Right cardiac atrium (tissue), 5 donors: ENCODE measurements at places on chromosomes 13 and 19. TPM values are rescaled to one million over a fixed set of nuclear protein-coding genes. Genes with fewer than 3 reads are reported as not detected.

Gene PSG5
- total RNA-seq: not detected

Gene SEMA6B
- 8.9 TPM for total RNA-seq

Gene WTIP
- total RNA-seq: 18.0 TPM

Gene PGLYRP2
- total RNA-seq: not detected

Gene FAM83E
- not detected for total RNA-seq

DNA sequence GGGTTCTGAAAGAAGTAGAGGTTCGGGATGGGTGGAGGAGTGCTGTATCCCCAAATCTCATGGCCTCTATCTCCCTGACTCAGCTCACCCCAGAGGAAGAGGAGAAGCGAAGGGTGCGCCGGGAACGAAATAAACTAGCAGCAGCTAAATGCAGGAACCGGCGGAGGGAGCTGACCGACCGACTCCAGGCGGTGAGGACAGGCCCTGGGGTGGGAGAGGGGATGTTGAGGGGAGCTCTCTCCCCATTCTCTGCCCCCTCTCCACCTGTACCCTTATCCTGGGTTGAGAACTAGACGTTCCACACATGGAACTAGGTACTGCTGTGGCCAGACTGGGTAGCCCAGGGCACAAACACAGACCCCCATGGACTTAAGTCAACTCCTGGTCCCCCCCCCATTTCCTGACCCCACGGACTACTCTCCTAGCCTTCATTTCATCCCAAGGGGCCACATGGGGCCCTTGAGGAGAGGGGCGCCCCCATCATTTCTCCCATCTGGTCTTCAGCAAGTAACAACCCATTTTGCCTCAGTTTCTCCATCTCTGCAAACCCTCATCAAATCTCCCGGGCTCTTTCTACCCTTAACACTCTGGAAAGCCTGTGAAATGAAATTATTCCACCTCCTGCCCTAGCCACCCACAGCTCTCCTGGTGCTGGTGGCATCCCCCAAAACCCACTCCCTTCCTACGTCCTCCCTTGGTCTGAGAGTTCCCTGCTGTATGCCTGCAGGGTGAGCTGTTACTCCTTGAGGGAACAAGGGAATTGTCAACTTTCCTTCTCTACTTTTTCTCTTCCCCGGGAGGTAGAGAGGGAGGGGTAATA is 3.5 kb downstream of the FOSB start:
- no peak for DNase-seq

- no peak for DNase-seq
Measured at GRCh38 chr13:44135566-44135965, 238.1 kb upstream of the SERP2 start.

DNA sequence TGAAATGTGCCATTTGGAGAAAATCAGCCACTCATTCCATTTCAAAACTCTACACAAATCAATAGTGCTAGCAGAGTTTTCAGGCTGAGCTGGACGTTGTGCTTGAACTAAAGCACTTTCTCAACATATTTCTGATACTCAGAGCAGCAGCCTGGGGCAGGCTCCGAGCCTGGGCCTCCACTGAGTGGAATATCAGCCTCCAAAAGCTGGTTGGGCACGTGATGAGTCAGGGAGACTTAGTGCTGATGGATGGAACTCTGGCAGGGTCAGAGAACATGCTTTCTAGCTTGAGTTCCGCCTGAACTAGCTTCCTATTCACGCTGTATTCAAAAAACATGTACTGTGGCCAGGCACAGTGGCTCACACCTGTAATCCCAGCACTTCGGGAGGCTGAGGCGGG is 85.8 kb upstream of the PCDH8 start:
- DNase-seq: no peak

DNA sequence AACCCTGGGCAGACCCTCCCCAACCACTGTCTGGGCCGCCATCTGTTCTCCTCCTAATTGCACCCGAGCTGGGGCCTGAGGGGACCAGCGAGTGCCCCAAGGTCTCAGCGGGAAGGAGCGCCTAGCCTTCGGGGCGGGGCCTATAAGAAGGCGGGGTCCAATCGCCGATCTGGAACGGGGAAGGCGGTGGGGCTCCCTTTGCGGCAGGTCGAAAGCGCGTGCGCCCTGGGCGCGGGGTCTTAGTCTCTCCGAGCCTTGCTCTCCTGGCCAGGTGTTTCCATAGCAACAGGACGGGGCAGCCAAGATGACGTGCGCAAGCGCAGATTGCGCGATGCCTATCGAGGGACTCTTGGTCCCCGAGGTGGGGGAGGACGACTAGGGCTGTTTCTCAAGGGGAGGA is 2.8 kb downstream of the MAST1 start:
- no peak for DNase-seq

GRCh38 chr13:27549406-27549981 is 70.8 kb downstream of the LNX2 start:
- no peak for DNase-seq
